HFFc6 (cell line): ENCODE measurements at places on chromosomes 2 and 18.

DNA sequence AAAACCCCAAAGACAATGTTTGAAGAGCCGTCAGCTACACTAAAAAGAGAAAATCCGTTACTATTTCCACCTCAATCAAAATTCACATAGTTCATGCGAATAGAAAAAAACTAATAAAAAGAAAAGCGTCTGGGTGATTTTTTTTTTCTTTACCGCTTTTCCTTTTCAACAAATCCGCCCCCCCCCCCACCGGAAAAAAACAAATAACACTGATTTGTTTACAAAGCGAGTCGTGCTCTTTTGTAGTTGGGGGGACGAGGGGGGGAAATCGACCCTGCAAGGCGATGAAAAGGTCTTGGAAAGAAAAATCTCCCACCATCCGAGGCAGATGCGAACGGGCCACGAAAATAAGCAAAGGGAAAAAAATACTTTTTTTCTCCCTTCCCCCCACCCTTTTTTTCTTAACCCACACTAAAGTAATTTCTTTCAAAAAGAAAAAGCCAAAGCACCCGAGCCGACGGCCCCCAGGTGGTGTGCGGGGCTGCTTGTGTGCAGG, 638 bp downstream of the ZNF521 start:
- DNase-seq = no peak

- no peak for DNase-seq
Measured at GRCh38 chr18:13465476-13465875, 246.9 kb downstream of the LDLRAD4 start.

DNA sequence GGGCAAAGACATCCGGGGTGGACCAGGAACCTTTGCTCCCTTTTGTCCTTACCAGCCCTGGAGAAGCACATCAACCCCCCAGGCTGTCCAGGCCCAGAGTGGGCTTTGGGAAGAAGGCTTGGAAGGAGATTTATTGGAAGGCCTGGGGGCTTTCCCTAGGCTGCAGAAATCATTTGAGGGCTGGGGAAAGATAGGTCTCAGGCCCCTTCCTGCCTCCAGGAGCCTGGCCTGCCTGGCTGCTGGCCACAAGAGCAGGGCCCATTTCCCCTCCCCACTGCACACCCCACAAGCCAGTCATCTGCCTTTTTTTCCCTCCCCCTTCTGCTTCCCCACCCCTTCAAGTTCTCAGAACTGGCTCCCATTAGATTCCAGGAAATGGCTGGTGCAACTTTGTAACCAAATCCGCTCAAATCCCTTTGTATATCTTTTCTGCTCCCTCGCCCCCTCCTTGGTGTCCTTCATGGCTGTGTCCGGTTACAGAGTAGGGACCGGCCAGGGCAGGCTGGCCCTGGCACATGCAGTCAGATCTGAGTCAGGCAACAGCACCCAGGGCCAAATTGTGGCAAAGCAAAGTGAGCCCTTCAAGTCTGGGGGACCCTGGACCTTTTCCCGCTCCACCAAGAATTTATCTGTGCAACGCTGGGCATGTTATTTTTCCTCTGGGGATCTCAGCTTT, 20.8 kb upstream of the TNP1 start:
- no peak for DNase-seq

DNA sequence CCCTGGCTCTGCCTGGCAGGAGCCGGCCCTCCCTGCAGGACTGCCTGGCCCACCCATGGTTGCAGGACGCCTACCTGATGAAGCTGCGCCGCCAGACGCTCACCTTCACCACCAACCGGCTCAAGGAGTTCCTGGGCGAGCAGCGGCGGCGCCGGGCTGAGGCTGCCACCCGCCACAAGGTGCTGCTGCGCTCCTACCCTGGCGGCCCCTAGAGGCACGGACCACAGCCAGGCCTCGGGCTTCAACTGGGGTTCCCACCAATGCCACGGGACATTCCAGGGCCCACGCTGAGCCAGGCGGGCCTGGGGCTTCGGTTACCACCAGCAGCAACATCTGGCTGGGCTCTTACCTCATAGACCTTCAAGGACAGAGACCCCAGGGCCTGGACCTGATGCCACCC, 6.1 kb upstream of the GMPPA start:
- no peak for DNase-seq

DNA sequence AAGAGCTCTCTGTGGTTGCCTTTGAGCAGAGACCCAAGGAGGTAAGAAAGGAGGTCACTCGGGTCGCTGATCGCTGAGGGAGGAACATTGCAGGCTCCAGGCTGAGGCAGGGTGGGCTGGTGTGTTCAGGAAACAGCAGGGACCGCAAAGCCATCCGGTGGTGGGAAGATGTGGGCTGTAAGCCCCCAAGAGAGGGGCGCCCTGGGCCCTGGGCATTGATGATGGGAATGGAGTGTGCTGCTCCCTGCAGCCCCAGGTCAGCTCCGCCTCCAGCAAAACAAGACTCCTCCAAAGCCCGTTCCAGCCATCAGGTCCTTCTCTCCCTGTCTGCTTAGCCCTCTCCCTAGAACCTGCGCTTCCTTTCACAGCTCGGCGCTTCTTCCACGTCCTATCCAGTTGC, 229.7 kb downstream of the KLHL29 start:
- DNase-seq = no peak

DNA sequence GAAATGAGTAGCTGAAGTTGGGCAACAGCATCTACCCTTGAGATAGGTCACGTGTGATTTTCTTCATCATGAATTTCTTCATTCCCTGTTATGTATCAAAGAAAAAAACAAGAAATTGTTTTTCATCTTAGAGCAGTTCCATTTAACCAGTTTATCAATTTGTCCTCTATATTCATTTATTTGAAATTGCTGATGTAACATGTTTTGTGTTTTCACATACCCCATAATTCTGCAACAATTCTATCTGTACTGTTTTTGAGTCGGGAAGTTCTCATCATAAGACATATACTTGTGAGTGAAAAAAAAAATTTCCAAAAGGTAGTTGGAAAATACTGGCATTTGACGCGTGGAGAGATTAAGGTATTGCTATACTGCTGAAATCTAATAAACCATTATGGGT, 422.6 kb upstream of the REG3G start:
- no peak for DNase-seq

- DNase-seq = no peak
Measured at GRCh38 chr2:105678346-105678745, 66.4 kb upstream of the NCK2 start.

DNA sequence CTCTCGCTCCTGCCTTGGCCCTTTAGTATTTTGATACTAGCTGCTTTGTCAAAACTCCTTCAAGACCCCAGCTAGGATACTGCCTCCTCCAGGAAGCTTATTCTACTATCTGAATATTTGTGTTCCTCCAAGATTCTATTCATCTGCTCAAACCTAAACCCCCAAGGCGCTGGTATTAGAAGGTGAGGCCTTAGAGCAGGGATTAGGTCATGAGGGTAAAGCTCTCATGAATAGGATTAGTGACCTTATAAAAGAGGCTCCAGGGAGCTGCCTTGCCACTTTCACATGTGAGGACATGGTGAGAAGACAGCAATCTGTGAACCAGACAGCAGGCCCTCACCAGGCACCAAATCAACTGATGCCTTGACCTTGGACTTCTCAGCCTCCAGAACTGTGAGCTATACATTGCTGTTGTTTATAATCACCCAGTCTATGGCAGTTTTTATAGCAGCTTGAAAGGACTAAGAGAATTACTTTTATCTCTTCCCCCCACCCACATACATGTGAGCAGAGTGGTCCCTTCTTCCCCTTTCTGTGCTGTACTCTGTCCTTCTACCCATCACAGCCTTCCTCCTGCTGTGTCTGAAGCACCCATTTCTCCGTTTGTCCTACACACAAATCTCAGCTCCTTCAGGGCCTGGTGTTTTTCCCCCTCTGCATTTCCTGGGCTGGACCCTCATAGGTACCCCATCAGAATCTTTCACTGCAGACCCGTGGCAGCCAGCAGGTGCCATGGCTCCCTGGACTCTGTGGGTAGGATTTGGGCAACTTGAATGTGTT, 54.5 kb downstream of the HS1BP3 start:
- no peak for DNase-seq
